OCI-LY7 (cell line): ENCODE measurements at places on chromosomes 12 and 14.
A peak's percentile ranks its signal among the peaks of the same experiment; 100 is the strongest.

DNA sequence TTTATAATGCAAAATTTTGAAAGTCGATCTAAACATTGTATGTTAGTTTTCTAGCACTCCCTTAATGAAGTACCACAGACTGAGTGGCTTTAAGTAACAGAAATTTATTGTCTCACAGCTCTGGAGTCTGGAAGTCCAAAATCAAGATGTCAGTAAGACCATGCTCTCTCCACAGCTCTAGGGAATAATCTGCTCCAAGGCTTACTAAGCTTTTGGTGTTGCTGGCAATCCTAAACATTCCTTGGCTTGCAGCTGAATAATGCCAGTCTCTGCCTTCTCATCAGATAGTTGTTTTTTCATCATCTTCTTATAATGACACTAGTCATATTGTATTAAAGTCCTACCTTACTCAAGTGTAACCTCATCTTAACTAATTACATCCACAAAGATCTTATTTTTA is 102.2 kb downstream of the RASSF9 start:
- no peak for DNase-seq

- no peak for DNase-seq
Measured at GRCh38 chr14:94540031-94540794, 21.0 kb upstream of the SERPINA4 start.

- DNase-seq = no peak
Measured at GRCh38 chr14:99331811-99332210, 59.8 kb upstream of the BCL11B start.

GRCh38 chr12:59268295-59268809 is 327.5 kb upstream of the SLC16A7 start:
- no peak for DNase-seq

- DNase-seq = peak; percentile 56
Measured at GRCh38 chr14:58107947-58108552, 44.0 kb downstream of the ARMH4 start.

DNA sequence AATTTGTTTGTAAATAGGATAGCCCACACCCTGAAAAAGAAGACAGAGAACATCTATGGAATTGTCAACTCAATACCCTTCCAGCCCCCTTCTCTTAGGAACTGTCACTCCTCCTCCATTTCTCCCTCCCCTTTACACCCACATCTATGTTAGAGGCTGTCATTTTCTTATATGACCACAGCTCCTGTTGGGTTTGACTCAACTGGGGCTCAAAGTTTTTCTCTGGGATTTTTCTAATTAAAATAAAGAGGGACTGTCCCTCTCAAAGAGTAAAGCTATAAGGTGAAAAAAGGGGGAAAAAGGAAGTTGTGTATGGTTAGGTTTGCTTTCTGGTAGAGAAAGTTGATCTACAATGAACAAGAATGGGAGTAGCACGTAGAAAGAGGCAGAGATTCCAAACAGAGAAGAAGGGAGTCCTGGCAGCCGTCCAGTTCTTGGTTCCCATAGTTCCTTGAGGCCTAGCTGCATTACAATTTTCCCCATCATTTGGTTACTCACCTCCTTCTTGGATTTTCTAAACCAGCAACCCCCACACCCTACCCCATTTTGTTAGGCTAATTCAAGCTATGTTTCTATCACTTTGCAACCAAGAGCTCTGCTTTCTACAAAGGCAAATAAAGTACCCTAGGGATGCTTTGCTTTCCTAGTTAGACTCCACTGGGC is 44.3 kb upstream of the STK38L start:
- DNase-seq = no peak

GRCh38 chr12:111773801-111774551 is 7.2 kb downstream of the ALDH2 start:
- DNase-seq = no peak

DNA sequence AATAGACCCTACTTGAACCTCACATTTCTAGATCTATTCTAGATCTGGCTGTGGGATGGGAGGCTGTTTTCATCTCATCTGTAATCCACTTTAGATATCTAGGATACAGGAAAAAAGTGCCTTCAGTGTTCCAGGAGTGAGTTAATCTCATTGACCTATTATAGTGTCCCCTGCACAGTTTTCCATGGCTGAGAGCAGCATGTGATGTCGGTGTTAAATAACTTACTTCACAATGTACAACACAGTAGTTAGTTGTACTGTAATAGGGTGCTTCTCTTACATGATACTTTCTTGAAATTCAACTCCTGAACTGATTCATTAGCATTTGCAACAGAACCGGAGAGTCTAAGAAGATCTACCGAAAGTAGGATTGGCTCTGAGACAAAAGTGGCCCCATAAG is 62.6 kb downstream of the TMEM117 start:
- no peak for DNase-seq

DNA sequence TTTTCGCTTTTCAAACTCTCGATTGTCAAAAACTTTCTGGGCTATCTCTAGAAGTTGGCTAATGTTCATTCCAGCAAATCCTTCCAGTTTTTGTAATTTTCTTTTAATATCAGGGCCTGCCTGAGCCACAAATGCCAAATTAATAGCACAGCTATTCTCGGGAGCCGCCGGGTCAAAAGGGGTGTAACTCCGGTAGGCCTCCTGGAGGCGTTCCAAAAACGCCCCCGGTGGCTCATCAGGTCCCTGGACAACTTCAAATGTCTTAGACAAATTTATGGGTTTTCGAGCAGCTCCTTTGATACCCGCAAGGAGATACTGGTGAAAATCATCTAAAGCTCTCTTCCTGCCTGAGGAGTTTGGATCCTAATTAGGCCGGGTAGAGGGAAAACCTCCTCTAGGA is 117.9 kb upstream of the PZP start:
- no peak for DNase-seq

DNA sequence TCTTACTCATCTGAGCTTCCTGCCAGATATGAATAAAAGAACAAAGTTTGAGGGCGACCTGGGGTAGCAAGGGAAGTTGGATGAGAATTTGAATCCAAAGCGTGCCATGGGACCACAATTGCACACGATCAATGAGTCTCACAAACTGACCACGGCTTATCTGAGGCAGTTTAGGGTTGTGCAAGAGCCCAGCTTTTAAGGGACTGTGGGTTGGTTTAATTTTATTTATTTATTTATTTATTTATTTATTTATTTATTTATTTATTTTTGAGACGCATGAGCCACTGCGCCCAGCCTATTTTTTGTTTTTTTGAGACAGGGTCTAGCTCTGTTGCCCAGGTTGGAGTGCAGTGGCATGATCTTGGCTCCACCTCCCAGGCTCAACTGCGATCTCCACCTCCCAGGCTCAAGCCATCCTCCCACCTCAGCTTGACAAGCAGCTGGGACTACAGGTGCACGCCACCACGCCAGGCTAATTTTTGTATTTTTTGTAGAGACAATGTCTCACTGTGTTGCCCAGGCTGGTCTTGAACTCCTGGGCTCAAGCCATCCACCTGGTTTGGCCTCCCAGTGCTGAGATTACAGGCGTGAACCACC is 1.1 kb downstream of the AMDHD1 start:
- DNase-seq = no peak

DNA sequence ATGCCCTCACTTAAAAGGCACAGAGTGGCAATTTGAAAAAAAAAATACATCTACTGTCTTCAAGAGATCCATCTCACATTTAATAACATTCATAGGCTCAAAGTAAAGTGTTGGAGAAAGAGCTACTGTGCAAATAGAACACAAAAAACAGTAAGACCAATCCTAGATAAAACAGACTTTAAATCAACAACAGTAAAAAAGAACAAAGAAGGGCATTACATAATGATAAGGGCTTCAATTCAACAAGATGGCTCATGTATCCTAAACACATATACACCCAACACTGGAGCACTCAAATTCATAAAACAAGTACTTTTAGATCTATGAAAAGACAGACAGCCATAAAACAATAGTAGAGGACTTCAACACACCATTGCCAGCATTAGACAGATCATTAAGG is 93.6 kb upstream of the PCED1B start:
- no peak for DNase-seq

DNA sequence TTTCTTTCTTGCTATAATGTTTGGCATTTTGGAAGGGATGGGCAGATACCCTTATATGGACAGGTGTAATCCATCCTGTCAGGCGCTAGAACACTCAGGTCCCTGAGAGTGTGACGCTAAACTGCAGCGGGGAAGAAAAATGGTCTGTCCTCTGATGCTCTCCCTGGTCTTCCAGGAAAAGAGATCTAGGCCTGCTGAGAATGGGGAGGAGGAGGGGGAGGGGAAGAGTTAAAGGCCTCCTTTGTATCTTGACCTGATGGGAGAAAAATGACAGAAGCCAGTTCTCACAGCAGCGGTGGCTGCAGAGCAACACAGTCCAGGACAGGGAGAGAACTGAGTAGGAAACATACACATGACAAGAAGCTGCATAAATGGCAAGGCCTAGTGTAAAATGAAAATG is 61.1 kb downstream of the RPS6KA5 start:
- DNase-seq = no peak

DNA sequence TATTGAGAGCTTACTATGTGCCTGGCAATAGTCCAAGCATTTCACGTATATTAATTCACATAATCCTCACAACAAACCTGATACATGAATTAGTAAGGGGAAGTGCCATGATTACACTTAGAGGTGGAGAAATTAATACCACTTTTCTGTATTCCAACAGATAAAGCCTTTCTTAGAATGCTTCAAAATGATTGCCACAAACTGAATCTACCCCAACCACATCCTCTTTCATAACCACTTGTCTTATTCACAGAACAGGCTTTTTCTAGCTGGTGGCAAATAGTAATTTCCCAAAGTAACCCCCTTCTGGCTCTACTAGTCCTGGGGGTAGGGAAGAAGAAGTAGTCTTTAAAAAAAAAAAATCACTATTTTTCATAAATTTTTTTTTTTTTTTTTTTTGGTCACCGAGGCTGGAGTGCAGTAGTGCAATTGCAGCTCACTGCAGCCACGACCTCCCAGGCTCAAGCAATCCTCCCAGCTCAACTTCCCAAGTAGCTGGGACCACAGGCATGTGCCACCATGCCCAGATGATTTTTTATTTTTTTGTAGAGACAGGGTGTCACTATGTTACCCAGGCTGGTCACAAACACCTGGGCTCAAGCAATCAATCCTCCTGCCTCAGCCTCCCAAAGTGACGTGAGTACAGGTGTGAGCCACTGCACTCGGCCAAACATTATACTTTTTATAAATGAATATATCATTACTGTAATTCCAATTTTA is 59.0 kb upstream of the ARID2 start:
- no peak for DNase-seq

DNA sequence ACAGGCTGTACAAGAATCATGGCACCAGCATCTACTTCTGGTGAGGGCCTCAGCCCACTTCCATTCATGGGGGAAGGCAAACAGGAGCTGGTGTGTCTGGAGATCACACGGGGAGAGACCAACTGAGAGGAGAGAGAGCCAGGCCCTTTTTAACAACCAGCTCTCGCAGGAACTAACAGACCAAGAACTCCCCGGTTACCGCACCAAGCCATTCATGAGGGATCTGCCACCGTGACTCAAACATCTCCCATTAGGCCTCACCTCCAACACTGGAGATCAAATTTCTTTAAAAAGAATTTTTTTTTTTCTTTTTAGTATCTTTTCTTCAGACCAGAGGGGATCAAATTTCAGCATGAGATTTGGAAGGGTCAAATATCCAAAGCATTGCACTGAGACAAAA is 16.7 kb upstream of the AQP2 start:
- no peak for DNase-seq

DNA sequence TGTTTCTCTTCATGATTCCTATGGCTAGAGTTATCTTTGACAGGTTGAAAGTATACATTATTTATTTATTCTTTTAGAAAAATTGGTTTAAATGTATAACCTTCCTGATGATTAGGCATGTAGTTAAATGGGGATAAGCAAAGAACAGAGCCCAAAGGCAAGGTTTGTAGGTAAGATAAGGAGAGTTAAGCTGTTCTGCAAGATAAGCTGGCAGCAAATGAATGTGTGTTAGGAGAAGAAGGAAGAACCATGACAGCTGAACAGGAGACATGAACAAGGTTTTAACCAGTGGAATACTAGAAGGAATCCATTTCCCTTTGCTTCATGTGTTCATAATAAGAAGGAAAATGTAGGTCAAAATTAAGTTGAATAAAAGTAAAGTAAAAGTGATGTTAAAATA is 1330.1 kb upstream of the USP15 start:
- no peak for DNase-seq
